Heart left ventricle (tissue), 16 donors: ENCODE measurements at places on chromosomes 16 and 17. TPM values are rescaled to one million over a fixed set of nuclear protein-coding genes. Genes with fewer than 3 reads are reported as not detected.

CDK3 gene
- 1.4 TPM for total RNA-seq

STH gene
- total RNA-seq = not detected

AXIN2 gene
- total RNA-seq = 5.7 TPM

PNMT gene
- total RNA-seq = 6.0 TPM

AANAT gene
- total RNA-seq = not detected
